ENCODE measurements at places on chromosomes 6 and 20. TPM values are rescaled to one million over a fixed set of nuclear protein-coding genes. Genes with fewer than 3 reads are reported as not detected.

- no peak for DNase-seq
- peak overlapping the region; percentile 88 for H3K27ac ChIP-seq
- peaks cover 13% of the 10 kb centered on the region for H3K36me3 ChIP-seq
- no peaks in the 10 kb centered on the region for H3K27me3 ChIP-seq
- peaks cover 71% of the 10 kb centered on the region for H3K4me1 ChIP-seq
Observed at GRCh38 chr6:16747232-16748024, 13.8 kb downstream of the ATXN1 start.

The HLA-DMB gene
- total RNA-seq: not detected

The FAM83C gene
- not detected for total RNA-seq

DNA sequence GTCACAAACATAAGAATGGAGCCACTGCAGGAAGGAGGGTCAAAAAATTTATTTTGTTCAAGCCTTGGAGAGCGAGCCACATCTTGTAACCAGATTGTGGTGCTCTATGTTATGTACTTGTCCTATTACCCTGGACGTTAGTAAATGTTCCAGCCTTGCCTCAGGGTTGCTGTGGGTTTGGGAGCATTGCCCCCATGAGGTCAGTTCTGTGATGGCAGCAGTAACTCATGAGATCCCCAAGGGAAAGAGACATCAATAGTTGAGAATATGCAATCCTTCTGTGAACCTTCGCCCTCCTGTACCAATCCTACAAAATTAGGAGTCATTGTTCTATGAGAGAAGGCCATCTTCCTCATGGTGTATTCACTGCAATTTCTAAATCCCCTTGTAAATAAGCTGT is 16.4 kb upstream of the CFAP206 start:
- no peaks in the 10 kb centered on the region for H3K27me3 ChIP-seq
- no peaks in the 10 kb centered on the region for H3K4me1 ChIP-seq
- DNase-seq: no peak
- no peak overlapping the region for H3K27ac ChIP-seq

DNA sequence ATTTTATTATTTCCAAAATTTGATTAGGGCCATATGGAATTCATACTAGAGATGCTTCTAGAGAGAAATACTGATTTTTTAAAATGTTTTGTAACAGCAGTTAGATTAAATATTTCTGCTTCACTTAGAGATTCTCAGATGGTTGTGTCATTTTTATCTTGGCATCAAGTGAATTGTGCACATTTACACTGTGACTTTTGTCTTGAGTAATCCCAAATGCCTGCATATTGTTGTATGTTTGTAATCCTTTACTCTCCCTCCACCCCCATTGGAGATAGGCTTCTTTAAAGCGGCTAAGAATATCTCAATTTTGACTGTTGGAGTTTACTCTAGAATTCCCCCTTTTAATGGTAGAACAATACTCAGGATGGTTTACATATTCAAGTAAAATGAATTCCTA is 19.0 kb downstream of the STX16 start:
- H3K4me1 ChIP-seq: no peaks in the 10 kb centered on the region
- no peak for DNase-seq
- peaks cover 18% of the 10 kb centered on the region for H3K36me3 ChIP-seq
- H3K4me3 ChIP-seq: no peak overlapping the region
- H3K27ac ChIP-seq: no peak overlapping the region
- no peaks in the 10 kb centered on the region for H3K27me3 ChIP-seq

The KCNK16 gene
- total RNA-seq: not detected

GRCh38 chr20:8542110-8542486 is 410.0 kb downstream of the PLCB1 start:
- no peak overlapping the region for H3K27ac ChIP-seq
- no peak overlapping the region for H3K4me3 ChIP-seq
- no peak for DNase-seq
- no peaks in the 10 kb centered on the region for H3K27me3 ChIP-seq

GRCh38 chr6:190596-191395 is 101.5 kb upstream of the DUSP22 start:
- H3K27me3 ChIP-seq: peaks cover 6% of the 10 kb centered on the region
- no peak overlapping the region for H3K4me3 ChIP-seq
- H3K36me3 ChIP-seq: no peaks in the 10 kb centered on the region
- H3K4me1 ChIP-seq: no peaks in the 10 kb centered on the region
- H3K27ac ChIP-seq: no peak overlapping the region

The ANKRD66 gene
- not detected for total RNA-seq

- no peaks in the 10 kb centered on the region for H3K27me3 ChIP-seq
- no peak overlapping the region for H3K4me3 ChIP-seq
- peak overlapping the region; percentile 10 for H3K27ac ChIP-seq
- no peak for DNase-seq
- peaks cover 56% of the 10 kb centered on the region for H3K4me1 ChIP-seq
Observed at GRCh38 chr6:22145376-22145775, 151.5 kb downstream of the PRL start.

DNA sequence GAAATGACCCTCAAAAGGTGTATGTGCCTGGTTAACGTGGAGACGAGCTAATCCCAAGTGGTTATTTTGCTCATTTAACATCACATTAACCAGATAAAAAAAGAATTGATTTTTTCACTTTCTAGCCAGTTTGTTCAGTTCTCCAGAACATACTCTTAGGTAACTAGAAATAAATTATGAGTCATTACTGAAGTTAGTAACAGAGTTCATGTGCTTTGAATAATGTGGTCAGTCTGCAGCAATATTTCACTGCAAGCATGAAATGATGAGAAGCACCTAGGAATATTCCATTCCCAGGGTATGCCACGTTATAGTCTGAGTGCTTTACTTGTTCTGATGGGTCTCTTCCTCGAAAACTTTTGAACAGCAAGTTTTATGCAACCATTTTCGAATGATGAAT is 138.3 kb upstream of the INSM1 start:
- H3K27me3 ChIP-seq: peaks cover 11% of the 10 kb centered on the region
- no peaks in the 10 kb centered on the region for H3K36me3 ChIP-seq
- DNase-seq: no peak
- H3K4me3 ChIP-seq: no peak overlapping the region
- H3K27ac ChIP-seq: no peak overlapping the region

DNA sequence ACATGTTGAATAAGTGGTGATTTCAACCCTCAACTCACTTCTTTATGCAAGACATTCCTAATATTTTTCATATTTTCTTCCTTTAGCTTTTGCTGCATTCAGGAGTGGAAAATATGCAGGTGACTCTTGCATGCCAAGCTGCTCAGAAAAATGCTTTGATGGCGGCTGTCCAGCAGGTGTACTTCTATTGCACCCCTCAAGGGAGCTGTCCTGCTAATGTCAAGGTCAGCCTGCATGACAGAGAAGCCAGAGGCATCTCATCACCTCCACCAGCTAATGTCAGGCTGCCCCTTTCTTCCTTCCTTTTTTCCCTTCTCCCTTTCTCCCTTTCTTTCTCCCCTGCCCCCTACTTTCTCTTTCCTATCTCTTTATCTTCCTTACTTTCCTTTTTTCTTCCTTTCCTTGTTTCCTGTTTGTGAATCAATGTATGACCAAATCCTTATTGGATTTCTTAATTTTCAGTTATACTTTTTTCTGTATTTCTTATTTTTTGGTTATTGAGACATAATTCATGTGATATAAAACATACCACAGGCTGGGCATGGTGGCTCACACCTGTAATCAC is 112.2 kb downstream of the CD164 start:
- no peaks in the 10 kb centered on the region for H3K27me3 ChIP-seq
- no peak overlapping the region for H3K4me3 ChIP-seq
- DNase-seq: no peak
- H3K27ac ChIP-seq: no peak overlapping the region
- H3K36me3 ChIP-seq: peaks cover 5% of the 10 kb centered on the region

The KIF13A gene
- 49.7 TPM for total RNA-seq

The EPHA7 gene
- 55.4 TPM for total RNA-seq

The NAA20 gene
- 44.9 TPM for total RNA-seq

DNA sequence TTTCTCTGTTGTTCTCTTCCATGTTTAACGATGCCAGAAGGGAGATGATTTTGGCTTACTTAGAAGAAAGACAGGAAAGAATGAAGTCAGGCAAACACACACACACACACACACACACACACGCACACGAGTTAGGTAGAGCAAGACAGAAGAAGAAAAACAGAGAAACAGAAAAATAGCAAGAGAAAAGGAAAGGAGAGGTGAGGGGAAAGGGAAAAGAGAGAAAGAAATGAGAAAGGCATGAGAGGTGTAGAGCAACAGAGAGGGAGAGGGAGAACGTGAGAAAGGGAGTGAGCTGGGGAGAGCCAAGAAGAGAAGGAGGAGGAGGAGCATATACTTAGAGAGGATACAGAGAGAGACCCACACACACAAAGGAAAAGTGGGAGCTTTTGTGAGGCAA is 385.3 kb downstream of the DOK5 start:
- no peak for DNase-seq
- no peaks in the 10 kb centered on the region for H3K36me3 ChIP-seq
- no peak overlapping the region for H3K27ac ChIP-seq
- no peaks in the 10 kb centered on the region for H3K4me1 ChIP-seq

DNA sequence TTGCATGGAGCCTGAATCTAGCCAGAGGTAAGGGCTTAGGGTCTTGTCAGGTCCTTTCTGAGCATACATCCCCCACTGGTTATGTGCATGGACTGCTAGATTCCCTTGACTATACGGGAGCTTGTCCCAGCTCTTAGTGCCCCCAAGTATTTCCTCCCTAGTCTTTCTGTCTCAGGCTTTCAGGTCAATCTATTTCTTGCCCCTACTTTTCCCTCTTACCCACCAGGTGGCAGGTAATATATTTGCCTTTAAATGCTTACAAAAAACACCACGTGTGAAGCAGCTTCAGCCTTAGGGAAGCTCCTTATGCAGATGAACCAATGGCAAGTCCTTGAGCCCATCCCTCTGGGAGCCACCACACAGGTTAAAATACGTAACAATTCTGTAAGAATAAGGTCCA is 454.2 kb downstream of the GRIK2 start:
- H3K4me1 ChIP-seq: peaks cover 8% of the 10 kb centered on the region
- no peak overlapping the region for H3K4me3 ChIP-seq
- H3K27ac ChIP-seq: no peak overlapping the region
- H3K27me3 ChIP-seq: no peaks in the 10 kb centered on the region
- DNase-seq: no peak
- no peaks in the 10 kb centered on the region for H3K36me3 ChIP-seq

DNA sequence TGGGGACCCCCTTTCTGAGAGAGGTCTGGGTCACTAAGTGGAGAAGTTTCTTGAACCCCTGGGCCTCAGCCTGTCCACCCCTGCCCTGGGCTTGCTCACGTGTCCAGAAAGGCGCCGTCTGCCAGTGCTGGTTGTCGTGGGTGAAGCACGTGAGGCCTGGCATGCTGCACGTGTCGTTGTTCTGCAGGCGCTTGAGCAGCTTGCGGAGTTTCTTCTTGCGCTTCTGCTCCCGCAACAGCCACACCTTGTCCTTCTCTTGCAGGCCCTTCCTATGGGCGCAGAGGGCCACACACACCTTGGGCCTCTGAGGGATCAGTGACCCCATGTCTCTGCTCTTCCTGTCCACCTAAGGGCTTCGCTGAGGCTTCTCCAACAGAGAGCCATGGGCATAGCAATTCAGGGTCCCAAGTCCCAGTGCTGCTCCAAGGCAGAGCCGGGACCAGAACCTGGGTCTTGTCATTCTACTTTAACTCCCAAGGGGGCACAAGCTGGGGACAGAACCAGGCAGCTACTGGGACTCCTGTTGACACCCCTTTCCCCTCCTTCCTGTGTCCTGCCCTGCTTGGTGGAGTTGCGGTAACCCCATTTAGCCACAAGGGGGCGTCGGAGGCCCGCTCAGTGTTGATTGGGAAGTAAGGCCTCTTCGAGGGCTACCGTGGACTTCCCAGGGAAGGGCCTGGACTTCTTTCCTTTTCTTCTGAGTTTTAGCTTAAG is 121.8 kb downstream of the SULF2 start:
- H3K4me1 ChIP-seq: peaks cover 21% of the 10 kb centered on the region
- H3K4me3 ChIP-seq: no peak overlapping the region
- peak overlapping the region; percentile 54 for H3K27ac ChIP-seq
- peaks cover 8% of the 10 kb centered on the region for H3K36me3 ChIP-seq
- no peaks in the 10 kb centered on the region for H3K27me3 ChIP-seq

GRCh38 chr20:63191400-63191799 is 24.5 kb downstream of the YTHDF1 start:
- H3K27ac ChIP-seq: no peak overlapping the region
- no peak overlapping the region for H3K4me3 ChIP-seq
- H3K36me3 ChIP-seq: peaks cover 10% of the 10 kb centered on the region

GRCh38 chr20:60627751-60628565 is 624.1 kb upstream of the CDH4 start:
- no peaks in the 10 kb centered on the region for H3K4me1 ChIP-seq
- H3K27me3 ChIP-seq: peaks cover 2% of the 10 kb centered on the region
- no peaks in the 10 kb centered on the region for H3K36me3 ChIP-seq
- no peak overlapping the region for H3K27ac ChIP-seq
- no peak overlapping the region for H3K4me3 ChIP-seq
- no peak for DNase-seq

- H3K36me3 ChIP-seq: no peaks in the 10 kb centered on the region
- no peak for DNase-seq
- no peak overlapping the region for H3K4me3 ChIP-seq
- no peaks in the 10 kb centered on the region for H3K27me3 ChIP-seq
Observed at GRCh38 chr6:10302566-10303235, 112.2 kb downstream of the TFAP2A start.

- H3K27me3 ChIP-seq: no peaks in the 10 kb centered on the region
- peaks cover 58% of the 10 kb centered on the region for H3K4me1 ChIP-seq
- peak overlapping the region; percentile 83 for H3K27ac ChIP-seq
- DNase-seq: no peak
Observed at GRCh38 chr20:34709831-34710567, 5.9 kb downstream of the TP53INP2 start.

The OXT gene
- total RNA-seq: not detected

The CDH4 gene
- 1.1 TPM for total RNA-seq

DNA sequence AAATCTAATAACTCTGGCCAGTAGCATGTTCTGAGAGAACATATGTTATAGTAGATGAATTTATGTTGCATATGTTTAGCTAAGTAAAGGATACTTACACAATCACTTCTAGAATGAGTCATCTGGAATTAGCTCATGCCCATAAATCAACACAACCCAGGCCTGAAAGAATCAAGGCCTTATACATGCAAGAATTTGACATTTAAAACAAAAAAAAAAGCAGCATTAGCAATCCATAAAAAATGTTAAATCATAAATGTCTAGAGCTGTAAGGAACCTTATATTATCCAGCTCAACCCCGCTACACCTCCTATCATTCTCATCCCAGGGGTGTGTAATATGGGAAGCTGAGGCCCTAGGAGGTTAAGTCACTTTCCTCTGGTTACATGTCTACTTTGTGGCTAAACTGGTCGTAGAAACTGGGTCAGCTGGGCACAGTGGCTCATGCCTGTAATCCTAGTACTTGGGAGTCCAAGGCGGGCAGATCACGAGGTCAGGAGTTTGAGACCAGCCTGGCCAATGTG is 105.2 kb upstream of the CARMIL1 start:
- no peak overlapping the region for H3K4me3 ChIP-seq
- no peaks in the 10 kb centered on the region for H3K27me3 ChIP-seq
- peak overlapping the region; percentile 98 for H3K27ac ChIP-seq
- peaks cover 86% of the 10 kb centered on the region for H3K4me1 ChIP-seq
- no peak for DNase-seq

DNA sequence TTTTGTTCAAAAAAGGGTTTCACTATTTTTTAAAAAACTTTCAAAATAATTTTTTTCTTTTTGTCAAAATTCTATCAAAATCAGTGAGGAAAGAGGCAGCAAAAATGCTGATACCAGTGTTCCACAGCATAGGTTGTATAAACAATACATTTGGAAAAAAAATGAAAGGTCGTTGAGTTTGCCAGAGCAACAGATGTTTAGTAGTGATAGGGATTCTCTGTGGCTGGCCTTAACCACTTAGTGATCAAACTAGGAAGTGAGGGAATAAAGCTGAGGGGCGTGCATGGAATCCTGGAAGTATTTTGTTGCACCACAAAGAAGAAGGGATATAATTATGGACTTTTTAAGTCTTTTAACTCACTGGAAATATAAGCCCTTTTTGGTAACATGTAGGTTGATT is 555.3 kb upstream of the CHD6 start:
- DNase-seq: no peak
- no peak overlapping the region for H3K4me3 ChIP-seq
- no peak overlapping the region for H3K27ac ChIP-seq
- H3K27me3 ChIP-seq: no peaks in the 10 kb centered on the region
- H3K4me1 ChIP-seq: no peaks in the 10 kb centered on the region
- no peaks in the 10 kb centered on the region for H3K36me3 ChIP-seq

The TMEM200A gene
- 12.4 TPM for total RNA-seq

Data from chondrocyte (in vitro differentiated cells).